Esophagus muscularis mucosa (tissue), 4 donors: ENCODE measurements at places on chromosomes 1 and 21. TPM values are rescaled to one million over a fixed set of nuclear protein-coding genes. Genes with fewer than 3 reads are reported as not detected.

DNA sequence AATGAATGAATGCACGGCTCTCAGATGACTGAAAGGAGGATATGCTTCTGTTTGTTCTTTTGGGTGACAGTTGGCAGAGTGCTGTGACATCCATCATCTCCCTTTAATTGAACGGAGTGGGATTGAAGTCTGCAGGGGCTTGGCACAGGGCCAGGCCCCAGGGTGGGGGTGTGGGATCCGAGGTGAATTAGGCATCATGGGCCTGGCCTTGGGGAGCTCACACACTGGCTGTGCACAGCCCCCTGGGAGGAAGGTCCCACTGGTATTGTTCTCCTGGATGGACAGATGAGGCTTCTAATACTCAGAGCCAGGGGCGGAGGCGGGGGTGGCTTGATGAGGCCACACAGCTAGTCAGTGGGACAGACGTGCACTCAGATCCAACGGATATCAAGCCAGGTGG is 19.3 kb downstream of the EPHB2 start:
- no peaks in the 10 kb centered on the region for H3K4me1 ChIP-seq
- H3K27me3 ChIP-seq = peaks cover 12% of the 10 kb centered on the region
- H3K36me3 ChIP-seq = no peaks in the 10 kb centered on the region
- DNase-seq = no peak
- H3K27ac ChIP-seq = no peak overlapping the region

- H3K27ac ChIP-seq = no peak overlapping the region
- H3K36me3 ChIP-seq = no peaks in the 10 kb centered on the region
- no peaks in the 10 kb centered on the region for H3K27me3 ChIP-seq
- DNase-seq = no peak
- H3K4me3 ChIP-seq = no peak overlapping the region
These were observed 187.7 kb upstream of the FOXD3 start for GRCh38 chr1:63134501-63135173.

- H3K4me1 ChIP-seq = peaks cover 24% of the 10 kb centered on the region
- H3K27me3 ChIP-seq = no peaks in the 10 kb centered on the region
- H3K27ac ChIP-seq = no peak overlapping the region
- H3K36me3 ChIP-seq = no peaks in the 10 kb centered on the region
- no peak for DNase-seq
These were observed 39.7 kb upstream of the LYST start for GRCh38 chr1:235906436-235906835.

GSTM1 gene
- total RNA-seq = not detected

ZNF695 gene
- total RNA-seq = not detected

SLAMF7 gene
- total RNA-seq = 1.3 TPM

RGS5 gene
- total RNA-seq = 88.9 TPM
